ENCODE measurements at places on chromosomes 1 and 21.

DNA sequence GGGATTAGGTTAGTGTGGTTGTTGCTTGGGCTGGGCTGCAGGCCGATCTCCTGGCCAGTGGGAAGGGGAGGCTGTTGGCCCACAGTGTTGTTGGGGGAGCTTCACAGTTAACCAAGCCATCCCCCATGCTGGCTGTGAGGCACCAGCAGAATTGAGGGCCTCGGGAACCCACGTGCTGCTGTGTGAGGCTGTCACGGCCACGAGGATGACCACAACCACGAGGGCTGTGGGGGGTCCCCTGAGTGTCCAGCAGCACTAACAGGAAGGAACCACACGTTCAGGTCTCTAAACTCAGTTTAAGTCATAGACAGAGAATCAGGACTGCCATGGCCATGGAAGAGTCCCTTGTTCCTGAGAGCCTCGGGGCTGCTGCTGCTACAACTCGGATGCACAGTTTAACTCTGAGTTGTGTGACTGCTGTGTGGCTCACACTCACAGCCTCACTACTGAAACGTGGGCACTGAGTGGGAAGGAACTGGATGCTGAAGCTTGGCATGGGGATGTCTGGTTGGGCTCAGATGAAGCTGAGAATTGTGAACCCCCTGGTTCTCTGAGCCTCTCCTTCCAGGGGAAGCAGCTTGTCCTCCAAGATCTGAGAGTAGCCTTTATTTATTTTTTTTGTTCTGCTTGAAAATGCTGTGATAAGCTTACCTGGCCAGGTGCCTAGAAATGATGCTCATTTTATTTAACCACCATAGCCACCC, 4.8 kb upstream of the MMEL1 start:
- DNase-seq = no peak

GRCh38 chr1:66540434-66541032, 6.6 kb downstream of the SGIP1 start:
- no peak for DNase-seq

GRCh38 chr1:151774256-151774922, 11.1 kb upstream of the MRPL9 start:
- no peak for DNase-seq

DNA sequence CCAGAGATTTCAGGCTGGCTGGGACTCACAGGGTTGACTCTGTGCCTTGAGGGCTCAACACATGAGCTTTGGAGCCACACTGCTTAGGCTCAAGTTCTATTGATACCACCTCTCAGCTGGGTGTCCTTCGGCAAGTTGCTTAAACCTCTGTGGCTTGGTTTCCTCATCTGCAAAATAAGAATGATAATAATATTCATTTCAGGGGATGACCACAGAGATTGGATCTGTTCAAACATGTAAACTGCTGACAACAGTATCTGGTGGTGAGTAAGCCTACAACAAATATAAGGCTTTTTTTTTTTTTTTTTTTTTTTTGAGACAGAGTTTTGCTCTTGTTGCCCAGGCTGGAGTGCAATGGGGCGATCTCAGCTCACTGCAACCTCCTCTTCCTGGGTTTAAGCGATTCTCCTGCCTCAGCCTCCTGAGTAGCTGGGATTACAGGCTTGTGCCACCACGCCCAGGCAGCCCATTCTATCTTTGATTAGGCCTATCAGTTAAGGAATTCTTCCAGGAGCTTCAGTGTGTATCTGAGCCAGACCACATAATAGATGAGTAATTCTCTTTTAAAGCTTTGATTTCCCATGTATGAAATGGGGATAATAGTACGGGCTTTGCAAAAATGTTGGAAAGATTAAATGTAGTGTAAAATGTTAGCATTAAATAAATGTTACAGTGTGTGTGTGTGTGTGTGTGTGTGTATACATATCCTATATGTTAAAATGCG, 437.6 kb downstream of the PRDM2 start:
- DNase-seq = no peak

DNA sequence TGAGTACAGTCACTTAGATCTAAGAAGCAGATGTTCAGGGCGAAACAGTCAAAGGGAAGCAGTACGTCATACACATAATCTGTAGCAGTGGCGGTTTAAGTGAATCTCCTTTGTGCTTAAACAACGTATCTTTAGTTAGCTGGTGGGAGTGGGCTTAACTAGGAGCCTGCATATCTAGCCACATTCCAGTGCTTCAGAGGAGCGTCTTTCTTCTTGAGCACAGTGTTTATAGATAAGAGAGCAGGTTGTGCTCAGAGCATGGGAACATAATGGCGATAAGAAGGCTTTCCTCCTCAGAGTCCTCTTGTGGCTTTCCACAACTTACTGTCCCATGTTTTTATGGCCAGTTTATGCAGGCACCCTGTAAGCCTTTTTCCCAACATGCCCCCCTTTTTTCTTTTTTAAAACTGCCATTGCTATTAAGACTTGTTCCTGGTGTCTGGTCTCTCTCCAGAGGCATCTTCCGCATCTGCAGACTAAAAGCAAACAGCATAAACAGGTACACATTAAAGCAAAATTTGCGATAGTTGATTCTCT, 3.2 kb downstream of the DAP3 start:
- no peak for DNase-seq

- no peak for DNase-seq
These were observed 392.7 kb upstream of the LRRC7 start for GRCh38 chr1:69175053-69175452.

DNA sequence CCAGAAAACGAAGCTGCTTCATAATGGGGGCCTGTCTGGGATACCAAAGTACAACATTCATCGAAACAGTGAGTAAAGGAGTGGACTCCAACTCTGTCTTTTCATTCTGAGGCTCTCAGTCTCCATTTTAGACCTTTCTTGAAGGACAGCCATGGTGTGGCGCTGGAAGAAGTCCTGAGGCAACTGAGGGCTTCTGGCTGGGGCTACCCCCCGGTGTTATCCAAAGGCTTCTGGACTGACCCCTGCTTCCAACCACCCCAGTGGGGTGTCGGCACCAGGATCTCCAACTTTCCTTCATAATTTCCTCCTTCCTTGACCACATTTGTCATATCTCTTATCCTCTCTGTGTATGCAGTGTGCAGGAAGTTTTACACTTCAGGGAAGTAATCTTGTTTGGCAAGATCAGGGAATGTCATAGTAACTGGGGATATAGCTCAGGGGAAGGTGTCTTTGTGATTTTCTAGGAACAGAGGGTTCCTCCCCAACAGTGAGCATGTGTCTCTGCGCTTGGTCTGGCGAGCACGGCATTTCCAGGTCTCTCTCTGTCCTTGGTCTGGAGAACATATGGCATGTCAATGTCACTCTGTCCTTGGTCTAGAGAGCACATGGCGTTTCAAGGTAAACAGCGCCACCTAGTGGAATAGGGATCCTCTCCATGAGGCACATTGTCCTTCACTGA, 19.4 kb upstream of the BSDC1 start:
- peak; percentile 53 for DNase-seq

- DNase-seq = no peak
These were observed 109.9 kb downstream of the EDEM3 start for GRCh38 chr1:184644771-184645170.

GRCh38 chr1:64537942-64538341, 68.0 kb downstream of the CACHD1 start:
- DNase-seq = no peak

DNA sequence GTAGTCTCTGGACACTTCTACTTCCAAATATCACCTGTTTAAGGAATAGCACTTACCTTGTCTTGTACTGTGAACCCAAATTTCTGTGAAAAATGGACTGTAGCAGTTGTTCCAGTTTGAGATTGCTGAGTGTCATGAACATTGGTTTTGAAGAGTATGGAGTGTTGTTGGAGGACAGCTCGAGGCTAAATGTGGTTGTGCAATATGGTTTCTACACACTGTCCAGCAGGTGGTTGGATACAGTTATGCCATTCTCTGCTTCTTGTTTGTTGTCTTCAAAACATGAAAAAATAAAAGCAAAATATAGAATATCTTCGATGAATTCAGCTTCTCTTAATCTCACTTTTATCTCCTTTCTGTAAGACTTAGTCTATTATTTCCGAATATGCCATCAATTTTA, 67.1 kb downstream of the DDR2 start:
- no peak for DNase-seq

GRCh38 chr1:200437556-200438203, 27.8 kb upstream of the ZNF281 start:
- DNase-seq = no peak

DNA sequence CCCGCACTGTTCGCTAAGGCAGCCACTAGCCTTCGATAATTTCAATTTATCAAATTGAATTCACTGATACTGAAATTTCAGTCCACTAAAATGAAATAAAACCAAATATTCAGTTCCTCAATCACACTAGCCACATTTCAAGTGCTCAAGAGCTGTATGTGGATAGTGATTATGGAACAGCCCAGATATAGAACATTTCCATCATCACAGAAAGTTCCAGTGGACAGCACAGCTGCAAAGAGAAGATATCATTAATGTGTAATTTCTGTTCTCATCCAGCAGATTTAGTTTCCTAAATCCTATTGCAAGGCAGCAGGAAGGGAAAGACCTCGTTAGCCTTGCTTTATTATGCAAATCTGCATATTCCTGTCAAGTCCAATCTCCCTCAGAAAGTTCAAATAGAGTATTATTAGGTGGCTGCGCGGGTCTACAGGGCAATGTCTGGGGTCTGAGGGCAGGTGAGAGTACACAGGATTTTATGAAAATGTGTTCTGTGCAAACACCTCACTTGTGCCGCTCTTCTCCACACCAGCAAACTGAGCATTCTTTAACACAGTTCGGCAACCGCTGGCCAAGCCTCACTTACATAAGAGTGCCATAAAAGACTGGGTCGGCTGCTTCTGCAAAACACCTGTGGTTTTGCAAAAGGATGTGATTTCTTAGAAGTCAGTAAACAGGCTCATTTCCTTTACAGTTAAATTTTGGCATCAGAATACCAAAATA, 22.4 kb downstream of the CAPZB start:
- DNase-seq = peak; percentile 34

DNA sequence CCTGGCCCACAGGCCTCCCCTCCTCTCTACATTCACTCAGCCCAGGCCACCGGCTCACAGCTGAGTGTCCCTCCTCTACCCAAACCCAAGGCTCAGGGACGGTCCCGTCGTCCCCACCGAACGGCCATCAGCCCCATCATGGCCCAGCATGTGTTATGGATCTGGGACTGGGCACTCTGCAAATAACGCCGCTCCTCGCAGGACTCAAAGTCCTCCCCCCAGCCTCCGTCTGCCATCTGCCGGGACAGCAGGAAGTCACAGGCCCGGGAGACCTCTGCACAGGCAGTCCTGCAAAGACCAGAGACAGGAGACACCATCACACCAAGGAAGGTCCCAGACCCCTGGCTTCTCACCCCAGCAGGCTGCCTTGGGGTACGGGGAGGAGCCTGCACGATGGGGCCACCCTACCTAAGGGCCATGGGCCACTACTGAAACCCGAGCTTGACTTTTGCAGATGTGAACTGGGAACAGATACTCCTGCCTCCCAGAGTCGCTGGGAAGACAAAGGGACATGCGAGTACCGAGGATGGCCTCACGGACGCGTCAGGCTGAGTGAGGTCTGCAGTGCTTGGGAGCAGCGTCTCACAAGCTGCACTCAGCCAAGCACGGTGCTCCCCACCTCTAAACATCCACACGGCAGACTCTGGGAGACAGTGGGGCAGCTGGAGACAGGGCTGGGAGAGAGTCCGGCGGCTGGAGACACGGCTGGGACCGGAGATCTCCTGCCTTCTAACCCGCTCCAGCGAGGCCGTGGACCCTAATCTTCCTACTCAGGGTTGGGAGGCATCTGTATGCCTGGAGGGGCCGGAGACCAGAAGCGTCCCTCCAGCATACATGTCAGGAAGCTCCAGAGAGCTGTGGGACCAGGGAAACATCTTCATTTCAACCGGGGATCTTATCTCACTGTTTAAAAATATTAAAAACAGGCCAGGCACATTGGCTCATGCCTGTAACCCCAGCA, 10.4 kb upstream of the SPATC1L start:
- DNase-seq = no peak

DNA sequence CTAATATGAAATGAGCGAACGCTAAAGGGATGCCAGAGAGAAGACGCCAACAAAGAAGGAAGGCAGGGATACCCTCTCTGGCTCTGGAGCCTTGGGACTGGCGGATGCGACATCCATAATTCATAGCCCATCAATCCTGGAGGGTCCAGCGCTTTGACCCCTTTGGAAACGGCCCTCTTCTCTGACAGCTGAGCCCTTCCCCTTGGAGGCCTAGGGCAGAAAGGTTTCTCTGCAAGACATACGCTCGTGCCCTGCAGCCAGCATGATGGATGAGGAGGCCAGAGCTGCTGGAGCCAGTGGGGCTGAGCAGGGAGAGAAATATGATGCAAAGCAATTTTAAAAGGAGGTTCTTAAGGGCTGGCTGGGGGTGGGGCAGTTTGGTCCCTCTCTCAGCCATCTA, 22.2 kb downstream of the OPTC start:
- DNase-seq = no peak

- no peak for DNase-seq
These were observed 20.7 kb upstream of the DNASE2B start for GRCh38 chr1:84377480-84378095.

GRCh38 chr1:28259252-28259933, at the start of gene SESN2:
TSS of gene SESN2 (plus strand) at chr1:28259518. CDS start at chr1:28259848, 330 bp downstream.
- DNase-seq = peak; percentile 99

GRCh38 chr1:69967245-69967766, 238.1 kb downstream of the LRRC40 start:
- DNase-seq = no peak

GRCh38 chr21:36860736-36861594, 105.5 kb downstream of the HLCS start:
- no peak for DNase-seq

- DNase-seq = no peak
These were observed 130.4 kb downstream of the LHX4 start for GRCh38 chr1:180360333-180361075.
